ENCODE measurements at places on chromosomes 3 and 15. TPM values are rescaled to one million over a fixed set of nuclear protein-coding genes. Genes with fewer than 3 reads are reported as not detected.

Gene NR1I2
- total RNA-seq, result not detected

Gene B4GALT4
- total RNA-seq, result 64.6 TPM

Gene LRTM1
- total RNA-seq, result not detected

Gene SNX22
- not detected for total RNA-seq

Gene ST8SIA2
- 4.1 TPM for total RNA-seq

Gene TGM4
- not detected for total RNA-seq

Gene UTS2B
- total RNA-seq, result not detected

Gene NMNAT3
- 17.2 TPM for total RNA-seq

Gene IREB2
- total RNA-seq, result 15.1 TPM

Gene RBMS3
- 77.1 TPM for total RNA-seq
